Thyroid gland (tissue), 4 donors: ENCODE measurements at places on chromosomes 16 and 17.

GRCh38 chr16:23501291-23501690 is 9.0 kb downstream of the GGA2 start:
- DNase-seq: no peak

DNA sequence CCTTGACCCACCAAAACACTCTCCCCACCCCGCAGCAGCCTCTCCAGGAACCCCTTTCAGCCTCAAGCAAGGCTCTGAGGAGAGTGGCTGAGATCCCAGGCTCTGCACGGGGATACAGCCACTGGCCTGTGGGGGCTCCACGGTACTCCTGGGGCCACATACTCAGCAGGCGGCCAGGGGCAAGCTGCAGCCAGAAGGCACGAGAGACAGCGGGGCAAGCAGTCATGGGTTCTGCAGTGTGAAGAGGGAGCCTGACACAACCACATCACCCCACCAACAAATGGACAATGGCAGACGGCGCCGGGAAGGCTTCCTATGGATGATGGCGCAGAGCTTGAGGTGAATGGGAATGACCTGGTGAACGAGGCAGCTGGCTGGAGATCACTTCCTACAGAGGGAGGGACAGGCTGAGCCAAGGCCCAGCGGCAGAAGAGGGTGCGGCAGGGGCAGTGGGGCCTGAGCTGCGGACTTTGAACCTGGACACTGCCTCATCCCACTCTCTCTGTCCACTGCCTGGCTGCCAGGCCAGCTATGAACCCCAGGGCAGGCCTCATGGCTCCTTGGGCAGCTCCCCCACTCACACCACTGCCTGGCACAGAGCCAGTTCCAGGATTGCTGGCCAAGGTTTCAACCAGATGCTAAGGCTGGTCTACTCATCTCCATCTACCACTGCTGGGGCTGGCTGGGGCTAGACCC is 10.8 kb upstream of the BCAR1 start:
- DNase-seq: peak; percentile 49

GRCh38 chr16:68093816-68094613 is 8.8 kb downstream of the NFATC3 start:
- no peak for DNase-seq

- no peak for DNase-seq
Measured at GRCh38 chr17:43465049-43465448, 18.7 kb upstream of the DHX8 start.

- no peak for DNase-seq
Measured at GRCh38 chr16:21953541-21953902, 361 bp downstream of the UQCRC2 start.

DNA sequence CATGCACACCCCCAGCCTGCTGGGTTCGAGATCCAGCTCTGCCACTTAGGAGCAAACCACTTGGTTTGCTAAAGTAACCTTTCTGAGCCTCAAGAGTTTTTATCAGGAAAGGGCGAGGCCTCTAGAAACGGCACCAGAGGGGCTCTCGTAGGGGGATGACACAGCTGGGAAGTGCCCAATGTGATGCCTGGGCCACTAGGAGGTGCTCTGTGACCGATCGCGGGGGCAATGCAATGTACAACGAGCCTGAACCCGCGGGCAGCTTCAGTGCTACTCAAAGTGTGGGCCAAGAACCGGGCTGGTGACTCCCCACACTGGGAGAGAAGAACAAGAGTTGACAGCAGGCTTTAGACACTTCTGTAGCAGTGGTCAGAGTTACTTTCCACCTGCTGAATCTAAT is 9.4 kb downstream of the C16orf89 start:
- no peak for DNase-seq

DNA sequence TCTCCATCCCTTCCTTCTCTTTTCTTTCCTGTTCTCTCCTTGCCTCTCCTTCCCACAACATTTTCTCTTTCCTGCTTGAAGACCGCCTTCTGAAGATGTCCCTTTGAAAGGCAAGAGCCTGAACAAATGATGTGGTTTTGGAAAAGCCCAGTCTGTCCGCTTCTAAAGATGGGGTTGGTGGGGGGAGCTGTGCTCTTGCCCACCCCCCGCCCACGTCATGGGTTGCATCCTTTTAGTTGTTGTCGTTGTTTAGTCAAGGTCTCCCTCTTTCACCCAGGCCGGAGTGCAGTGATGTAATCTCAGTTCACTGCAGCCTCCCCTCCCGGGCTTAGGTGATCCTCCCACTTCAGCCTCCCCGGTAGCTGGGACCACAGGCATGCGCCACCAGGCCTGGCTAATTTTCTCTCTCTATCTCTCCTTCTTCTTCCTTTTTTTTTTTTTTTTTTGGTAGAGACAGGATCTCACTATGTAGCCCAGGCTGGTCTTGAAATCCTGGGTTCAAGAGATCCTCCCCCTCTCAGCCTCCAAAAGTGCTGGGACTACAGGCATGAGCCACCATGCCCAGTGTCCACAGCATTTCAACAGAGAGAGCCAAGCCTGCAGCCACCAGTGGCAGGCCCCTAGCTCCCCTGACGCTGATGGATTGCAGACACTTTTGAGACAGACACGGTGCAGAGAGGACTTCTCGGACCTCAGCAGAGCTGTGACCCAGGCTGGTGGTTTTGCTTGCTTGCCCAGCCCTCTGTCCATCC is 26.0 kb upstream of the CIBAR2 start:
- no peak for DNase-seq

DNA sequence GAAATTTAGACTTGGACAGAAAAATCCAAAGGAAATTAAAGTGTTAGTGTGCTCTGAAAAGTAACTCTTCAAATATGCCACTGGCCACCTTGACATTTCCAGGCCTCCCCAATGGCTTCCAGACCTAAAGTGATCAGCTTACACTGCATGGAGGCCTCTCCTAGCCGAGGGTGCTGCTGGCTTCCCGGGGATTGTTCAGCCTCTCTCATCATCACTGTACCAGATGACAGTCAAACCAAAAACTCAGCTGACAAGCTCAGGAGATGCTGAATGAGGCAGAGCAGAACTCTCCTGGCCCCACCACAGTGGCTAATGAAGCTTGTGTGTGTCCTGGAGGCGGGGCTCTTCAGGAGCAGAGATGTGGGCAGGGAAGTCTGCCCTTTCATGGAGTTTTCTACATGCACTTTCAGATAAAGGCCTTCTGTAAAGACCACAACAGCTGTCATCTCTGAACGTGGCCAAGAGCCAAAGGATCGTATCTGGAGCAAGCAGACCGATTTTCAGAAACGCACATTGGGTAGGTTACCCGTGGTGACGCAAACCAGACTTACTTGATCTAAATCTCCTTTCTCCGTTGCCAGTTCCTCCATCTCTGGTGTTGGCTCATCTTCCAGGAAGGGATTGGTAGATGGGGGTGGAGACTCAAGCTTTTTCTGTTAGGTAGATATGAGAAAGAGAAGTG is 113.3 kb downstream of the VPS53 start:
- DNase-seq: no peak

- no peak for DNase-seq
Measured at GRCh38 chr16:79136955-79137354, 463.6 kb downstream of the MAF start.

- no peak for DNase-seq
Measured at GRCh38 chr16:15607700-15608396, 35.1 kb downstream of the MARF1 start.

GRCh38 chr17:65109990-65110680 is 27.0 kb upstream of the RGS9 start:
- DNase-seq: no peak

- peak; percentile 33 for DNase-seq
Measured at GRCh38 chr17:67633751-67634211, 84.0 kb upstream of the NOL11 start.

- DNase-seq: no peak
Measured at GRCh38 chr16:12958366-12958765, 57.0 kb downstream of the SHISA9 start.

- DNase-seq: no peak
Measured at GRCh38 chr17:7025245-7025644, 2.4 kb downstream of the BCL6B start.

DNA sequence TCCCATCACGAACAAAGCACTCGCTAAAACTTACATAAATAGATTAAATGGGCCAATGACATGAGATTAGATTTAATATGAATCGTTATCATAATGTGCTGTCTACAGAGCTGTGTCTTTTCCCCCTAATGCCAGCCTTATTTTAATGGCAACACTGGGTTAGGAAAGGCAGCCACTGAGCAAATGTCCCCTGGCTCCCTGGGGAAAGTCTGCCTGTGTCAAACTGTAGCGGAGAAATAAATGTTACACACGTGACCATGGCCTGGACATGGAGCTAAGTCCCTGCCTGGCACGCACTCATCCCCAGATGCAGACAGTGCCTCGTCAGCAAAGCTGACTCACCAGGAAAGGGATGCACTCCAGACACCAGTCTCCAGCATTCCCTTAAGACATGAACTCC is 61.3 kb upstream of the SDK2 start:
- no peak for DNase-seq

GRCh38 chr16:55367866-55368603 is 44.0 kb downstream of the IRX6 start:
- DNase-seq: no peak

DNA sequence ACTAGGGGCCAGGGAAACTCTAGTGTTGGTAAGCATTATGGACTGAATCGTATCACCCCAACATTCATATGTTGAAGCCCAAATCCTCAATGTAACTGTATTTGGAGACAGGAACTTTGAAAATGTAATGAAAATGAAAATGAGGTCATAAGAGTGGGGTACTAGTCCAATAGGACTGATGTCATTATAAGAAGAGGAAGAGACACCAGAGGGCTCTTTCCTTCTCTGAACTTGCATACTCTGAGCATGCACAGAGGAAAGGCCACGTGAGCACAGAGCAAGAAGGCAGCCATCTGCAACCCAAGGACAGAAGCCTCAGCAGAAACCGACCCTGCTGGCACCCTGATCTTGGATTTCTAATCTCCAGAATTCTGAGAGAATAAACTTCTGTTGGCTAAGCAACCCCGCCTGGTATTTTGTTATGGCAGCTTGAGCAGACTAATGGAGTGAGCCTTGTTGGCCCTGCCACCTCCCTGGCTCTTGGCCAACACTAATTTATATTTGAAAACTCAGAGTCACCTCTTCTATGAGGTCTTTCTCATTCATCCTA is 273.4 kb downstream of the NTN1 start:
- peak; percentile 4 for DNase-seq

DNA sequence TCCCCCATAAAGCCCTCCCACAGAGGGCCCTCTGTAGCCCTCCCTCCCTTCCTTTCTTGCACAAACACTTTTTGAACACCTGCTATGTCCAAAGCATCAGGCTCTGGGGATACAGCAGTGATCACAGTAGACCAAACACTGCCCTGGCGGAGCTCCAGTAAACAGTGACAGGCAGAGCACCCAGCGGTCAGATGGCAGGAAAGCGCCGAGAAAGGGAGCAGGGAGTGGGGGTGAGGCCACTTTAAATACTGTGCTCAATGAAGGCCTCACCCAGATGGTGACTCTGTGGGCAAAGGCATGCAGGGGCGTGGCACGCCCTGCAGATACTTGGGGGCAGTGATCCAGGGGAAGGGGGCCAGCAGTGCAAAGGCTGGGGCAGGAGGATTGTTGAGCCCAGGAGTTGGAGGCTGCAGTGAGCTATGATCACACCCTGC is 7.6 kb downstream of the PRR29 start:
- peak; percentile 81 for DNase-seq

GRCh38 chr16:23509782-23510163 is 521 bp downstream of the GGA2 start:
- DNase-seq: peak; percentile 40

- no peak for DNase-seq
Measured at GRCh38 chr17:41571561-41572434, at the start of gene KRT9. Gene KRT9, minus strand, starts transcription at chr17:41572059. Its CDS starts 67 bp downstream, at chr17:41571992.

DNA sequence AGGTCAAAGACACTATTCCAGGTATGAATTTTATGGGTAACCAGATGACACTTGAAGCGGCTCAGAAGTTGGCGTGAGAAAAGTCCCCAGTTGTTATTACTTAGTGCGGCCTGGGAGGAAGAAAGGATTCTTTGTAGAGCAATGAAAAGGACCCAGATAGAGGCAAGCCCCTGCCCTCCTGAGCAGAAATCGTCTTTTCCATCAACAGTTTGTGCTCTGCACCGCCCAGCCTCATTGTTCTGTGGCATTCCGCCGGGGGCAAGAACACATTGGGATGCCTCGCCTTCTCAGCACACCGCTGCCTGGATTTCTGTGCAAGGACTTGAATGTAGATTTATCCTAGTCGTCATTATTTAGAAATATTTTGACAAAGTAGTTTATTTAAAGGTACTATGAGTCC is 32.7 kb upstream of the CRHR1 start:
- no peak for DNase-seq

GRCh38 chr17:2874189-2874686 is 78.0 kb downstream of the RAP1GAP2 start:
- DNase-seq: no peak

GRCh38 chr17:45144199-45145034 is 3.9 kb upstream of the HEXIM1 start:
- DNase-seq: peak; percentile 29
